T-helper 2 cell (primary cell): ENCODE measurements at places on chromosomes 16 and 17.

GRCh38 chr16:88894681-88895300 lies 28.3 kb upstream of the PABPN1L start:
- no peak for DNase-seq

DNA sequence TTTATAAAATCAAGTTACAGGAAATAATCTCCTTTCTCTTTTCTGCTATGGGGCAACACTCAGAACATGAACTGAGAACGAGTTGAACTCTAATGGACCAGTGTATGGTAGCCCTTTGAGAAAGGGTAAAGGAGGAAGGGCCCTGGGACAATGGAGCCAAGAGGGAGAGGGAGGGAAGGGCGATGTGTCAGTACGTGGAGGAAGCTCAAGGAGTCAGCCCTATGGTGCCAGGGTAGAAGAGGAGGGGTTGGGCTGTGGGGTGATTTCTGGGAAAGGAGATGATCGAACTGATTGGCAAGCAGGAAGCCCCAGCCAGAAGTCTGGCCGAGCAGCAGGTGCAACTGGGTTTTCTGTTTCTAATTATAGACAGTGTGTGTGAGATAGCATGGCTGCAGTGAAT lies 4.3 kb upstream of the WIPI1 start:
- DNase-seq: no peak

GRCh38 chr16:12062343-12063003 lies 85.9 kb downstream of the SNX29 start:
- DNase-seq: no peak

DNA sequence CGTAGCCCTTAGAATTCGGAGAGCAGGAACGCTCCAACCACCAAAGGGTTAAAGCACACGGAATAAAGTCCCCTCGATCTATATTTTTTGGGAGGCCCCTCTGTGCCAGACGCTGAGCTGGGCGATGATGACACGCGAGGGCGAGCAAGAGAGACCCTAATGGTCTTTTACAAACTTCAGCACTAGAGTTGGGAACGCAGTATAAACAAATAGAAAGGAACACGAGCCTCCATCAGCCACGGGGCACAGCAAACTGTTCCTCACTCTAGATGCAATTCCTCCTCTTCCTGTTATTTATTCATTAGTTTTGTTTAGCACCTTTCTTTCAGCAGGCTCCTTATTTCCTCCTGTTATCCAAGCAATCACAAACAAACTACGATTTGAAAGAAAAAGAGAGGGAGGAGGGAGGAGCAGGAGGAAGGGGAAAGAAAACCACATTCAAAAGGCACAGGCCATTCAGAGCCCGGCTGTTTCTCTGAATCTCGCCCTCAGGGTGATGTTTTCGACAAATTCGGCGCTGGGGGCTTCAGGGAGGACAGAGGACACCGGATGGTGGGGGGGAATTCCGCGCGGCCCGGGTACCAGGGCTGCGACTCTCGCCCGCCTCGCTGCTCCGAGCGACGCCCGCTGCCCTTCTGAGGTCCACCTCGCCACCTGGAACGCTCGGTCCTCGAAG lies 1.6 kb downstream of the TOX3 start:
- no peak for DNase-seq

DNA sequence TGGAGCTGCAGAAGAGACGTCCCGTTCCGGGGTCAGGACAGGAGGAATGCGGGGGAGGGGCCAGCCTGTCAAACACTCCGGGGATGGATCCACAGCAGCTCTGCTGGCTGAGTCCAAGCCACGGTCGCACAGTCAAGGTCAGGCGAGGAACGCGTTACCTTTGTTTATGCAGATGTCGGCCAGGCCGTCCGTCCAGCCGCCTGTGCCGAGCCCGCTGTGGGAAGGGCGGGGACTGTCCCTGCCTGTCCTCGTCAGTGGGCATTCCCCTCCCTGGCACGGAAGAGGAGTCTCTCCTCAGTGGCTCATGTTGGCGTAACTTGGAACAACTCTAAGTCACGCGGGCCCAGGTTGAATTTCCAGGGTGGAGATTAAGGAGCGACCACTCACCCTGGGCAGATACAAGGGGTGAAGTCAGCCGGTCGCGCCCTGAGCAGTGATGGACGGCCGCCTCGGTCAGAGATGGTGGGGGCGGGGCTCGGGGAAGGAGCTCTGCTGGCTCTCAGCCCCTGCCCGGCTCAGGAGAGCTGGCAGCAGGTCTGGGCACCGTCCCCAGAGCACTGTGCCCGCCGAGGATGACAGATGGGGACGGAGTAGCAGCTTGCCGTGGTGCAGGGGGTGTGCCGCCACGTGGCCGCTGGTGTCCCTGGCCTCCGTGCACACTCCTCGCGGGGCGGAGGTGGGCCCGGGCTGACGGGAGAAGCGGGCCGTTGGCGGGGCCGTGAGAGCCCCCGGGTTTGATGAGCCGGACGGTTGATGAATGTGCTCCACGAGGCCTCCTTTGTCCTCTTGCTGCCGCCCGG lies 7.3 kb downstream of the CACNA1H start:
- no peak for DNase-seq
